ENCODE measurements at places on chromosomes 13 and 19. TPM values are rescaled to one million over a fixed set of nuclear protein-coding genes. Genes with fewer than 3 reads are reported as not detected.

DNA sequence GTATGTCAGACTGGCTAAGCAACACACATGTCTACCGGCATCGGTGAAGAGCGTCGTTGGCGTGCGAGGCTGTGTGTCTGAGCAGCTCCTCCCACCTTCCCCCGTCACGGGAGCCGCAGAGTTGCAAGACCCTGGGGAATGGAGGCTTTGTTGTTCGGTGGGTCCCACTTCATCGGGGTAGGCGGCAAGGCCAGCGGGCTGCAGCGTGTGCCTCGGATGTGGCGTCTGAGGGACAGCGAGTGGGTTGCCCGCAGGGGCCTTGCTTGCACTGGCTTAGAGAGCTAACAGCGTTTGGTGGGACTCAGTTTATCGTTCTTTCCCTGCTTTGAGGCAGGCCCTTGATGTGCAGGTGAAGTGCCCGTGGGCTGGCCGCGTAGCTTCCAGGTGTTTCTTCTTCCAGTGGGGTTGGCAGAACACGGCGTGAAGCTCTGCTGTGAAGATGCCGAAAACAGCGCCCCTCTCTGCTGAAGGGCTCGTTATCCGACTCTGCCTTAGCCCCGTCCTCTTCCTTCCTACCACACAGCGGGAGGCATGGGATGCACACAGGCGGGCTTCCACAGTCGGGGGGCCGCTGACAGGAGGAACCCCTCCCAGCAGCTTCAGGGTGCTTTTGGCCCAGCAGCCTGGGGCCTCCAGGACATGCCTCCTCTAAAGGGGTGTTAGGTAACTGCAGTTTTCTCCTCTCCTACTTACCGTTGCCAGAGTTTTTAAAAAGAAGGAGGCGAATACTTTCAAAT, 85.2 kb downstream of the ATP11A start:
- no peak for DNase-seq

GRCh38 chr13:29496241-29496712, 99.2 kb downstream of the SLC7A1 start:
- no peak for DNase-seq

DNA sequence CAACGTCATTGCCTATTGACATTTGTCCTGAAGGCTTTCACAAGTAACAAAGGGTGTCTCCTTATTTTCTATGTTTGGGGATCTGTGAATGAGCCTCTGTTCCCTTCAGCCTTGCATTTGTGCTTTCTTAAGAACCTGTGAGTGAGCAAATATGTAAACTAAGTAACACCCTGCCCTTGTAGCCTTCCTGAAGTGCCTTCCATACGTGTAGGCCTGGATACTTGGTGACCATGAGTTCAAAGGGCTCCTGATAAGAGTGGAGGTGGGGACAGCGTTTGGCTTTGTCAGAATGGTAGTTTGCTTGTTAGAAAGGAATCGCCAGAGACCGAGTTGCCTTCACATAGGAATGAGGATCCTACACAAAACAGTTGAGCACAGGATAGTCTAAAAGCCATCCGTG, 14.5 kb upstream of the CCDC97 start:
- DNase-seq, result no peak

DNA sequence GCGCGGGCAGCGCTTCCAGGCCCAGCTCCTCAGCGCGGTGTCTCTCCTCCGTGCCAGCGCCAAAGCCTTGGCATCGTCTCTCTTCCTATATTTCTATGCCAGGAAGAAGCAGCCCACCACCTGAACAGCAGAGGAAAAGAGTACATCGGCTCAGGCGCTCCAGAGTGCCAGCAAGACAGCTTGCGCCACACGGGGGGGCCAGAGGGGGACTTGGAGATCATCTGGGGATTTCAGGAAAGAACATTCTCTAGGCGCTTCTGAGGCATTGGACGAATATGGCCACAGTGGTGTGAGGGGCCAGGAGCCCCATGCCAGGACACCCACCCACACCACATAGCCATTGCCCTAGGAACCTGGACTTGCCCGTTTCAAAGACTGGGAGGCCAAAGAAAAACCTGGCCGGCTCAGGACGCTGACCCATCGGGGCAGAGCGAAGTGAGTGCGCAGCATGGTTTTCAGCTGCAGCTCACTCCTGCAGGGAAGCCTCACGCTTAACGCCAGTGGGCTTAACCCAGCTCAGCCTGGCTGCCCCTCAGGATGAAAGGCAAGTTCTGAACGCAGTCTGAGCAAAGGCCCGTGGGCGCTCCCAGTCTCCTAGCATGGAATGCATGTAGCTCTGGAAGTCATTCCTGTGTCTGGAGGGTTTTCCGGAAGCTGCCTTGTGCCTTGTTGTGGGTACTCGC, 62.1 kb downstream of the GGACT start:
- no peak for DNase-seq

GRCh38 chr13:110699148-110700145, 6.5 kb downstream of the CARS2 start:
- DNase-seq, result no peak

DNA sequence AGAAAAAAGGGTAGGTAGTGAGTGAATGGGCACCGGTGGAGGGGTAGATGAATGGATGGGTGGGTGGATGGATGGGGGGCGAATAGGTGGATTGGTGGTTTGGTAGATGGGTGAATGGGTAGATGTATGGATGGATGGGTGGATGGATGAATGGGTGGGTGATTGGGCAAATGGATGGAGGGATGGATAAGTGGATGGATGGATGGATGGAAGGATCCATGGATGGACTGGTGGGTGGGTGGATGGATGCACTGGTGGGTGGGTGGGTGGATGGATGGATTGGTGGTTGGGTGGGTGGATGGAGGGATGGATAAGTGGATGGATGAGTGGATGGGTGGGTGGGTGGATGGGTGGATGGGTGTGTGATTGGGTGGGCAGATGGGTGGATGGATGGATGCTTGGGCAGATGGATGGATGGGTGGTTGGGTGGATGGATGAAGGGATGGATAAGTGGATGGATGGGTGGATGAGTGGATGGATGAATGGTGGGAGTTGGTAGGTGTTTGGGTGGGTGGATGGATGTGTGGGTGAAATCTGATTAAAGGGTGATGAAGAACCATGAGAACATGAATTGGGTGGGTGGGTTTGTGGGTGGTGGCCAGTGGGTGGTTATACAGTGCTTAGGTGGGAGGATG, 2.3 kb downstream of the ANKRD24 start:
- DNase-seq, result no peak

- peak; percentile 69 for DNase-seq
Observed at GRCh38 chr19:41957838-41958366, 1.2 kb downstream of the RABAC1 start.

DNA sequence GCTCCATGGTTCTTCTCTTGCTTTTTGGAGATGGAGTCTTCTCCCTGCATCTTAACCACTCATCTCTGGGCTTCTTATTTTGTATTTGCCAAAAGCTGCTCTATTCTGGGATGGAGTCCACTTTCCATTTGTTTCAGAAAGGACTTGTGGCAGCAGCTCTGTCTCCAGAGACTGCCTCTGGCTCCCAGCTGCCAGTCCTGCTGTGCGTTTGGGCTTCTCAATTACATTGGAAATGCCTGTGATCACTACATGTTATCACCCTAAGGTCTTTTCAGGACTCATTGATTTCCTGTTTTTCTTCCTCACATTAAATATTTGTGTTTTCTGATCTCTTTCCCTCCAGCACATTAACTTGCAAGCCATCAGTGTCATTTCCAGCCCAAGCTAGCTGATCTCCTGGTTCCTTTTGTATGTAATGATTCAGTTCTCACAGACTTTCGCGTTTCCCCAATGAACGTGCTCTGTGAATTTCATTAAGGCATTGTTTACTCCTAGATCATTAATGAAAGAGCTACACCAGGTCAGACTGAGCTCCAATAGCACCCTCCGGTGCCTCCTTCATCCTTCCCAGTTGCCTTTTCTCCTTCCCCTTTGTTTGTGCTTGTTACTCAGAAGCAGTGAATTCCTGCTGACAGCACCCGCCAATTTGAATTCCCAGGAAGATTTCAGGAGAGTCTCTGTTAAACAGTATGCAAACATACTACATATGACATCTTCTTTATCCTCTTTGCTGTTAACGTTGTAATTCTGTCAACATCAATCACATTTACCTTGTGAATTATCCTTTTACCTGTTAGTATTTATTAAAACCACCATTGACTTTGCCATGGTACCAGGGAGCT, 3.0 kb downstream of the CBY2 start:
- DNase-seq, result no peak

PROZ gene
- not detected for total RNA-seq

SIGLEC12 gene
- not detected for total RNA-seq

CEBPA gene
- total RNA-seq, result 4.5 TPM
